Activated naive CD4-positive, alpha-beta T cell treated with Interleukin-2 at 50 U/mL for 16 hours (primary cell): ENCODE measurements at places on chromosomes 1 and 21.

DNA sequence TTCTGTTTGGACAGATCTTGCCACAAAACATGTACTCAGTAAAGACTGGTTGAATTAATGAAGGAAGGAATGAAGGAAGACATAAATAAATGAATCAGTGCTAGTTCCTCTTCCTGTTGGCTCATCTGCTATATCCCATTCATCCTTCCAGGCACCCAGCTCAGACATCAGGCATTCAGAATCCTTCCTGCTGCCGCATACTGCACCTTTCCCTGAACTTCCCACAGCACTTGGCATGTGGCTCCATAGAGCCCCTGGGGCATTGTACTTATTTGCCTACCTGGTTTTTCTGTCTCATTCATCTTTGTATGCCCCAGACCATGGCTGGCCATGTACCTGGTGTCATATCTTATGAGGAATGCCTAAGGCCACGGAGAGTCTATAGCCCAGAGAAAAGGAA lies 34.4 kb upstream of the ZNF648 start:
- no peak for DNase-seq

DNA sequence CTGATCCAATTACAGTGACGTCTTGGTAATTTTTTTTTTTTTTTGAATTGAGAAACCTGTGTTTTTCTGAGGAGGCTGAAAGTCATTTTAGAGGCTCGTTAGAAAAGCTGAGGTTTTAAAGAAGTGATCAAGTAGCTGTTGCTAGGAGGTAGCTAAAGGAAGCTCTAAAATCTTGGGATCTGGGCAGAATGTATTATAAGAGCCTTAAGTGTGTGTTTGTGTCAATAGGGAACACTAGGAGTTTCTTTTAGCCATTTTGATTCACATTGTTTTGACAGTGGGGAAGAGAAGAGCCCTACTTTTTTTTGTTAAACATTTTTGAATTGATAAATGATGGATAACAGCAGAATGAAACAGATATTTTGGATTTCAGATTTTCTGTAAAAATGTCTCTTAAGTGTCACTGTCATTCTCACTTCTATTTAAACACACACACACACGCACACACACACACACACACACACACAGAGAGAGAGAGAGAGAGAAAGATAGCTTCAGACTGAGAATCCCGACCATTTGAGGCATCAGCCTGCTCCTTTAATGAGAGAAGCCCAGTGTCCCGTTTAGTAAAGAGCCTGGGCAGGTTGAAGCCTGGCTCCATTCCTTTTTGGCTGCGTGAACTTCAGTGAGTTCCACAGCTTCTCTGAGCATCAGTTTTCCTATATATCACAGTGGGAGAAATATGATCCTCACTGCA lies 79.1 kb upstream of the GPR88 start:
- DNase-seq = no peak

GRCh38 chr1:95021119-95021518 lies 51.6 kb downstream of the ALG14 start:
- no peak for DNase-seq

DNA sequence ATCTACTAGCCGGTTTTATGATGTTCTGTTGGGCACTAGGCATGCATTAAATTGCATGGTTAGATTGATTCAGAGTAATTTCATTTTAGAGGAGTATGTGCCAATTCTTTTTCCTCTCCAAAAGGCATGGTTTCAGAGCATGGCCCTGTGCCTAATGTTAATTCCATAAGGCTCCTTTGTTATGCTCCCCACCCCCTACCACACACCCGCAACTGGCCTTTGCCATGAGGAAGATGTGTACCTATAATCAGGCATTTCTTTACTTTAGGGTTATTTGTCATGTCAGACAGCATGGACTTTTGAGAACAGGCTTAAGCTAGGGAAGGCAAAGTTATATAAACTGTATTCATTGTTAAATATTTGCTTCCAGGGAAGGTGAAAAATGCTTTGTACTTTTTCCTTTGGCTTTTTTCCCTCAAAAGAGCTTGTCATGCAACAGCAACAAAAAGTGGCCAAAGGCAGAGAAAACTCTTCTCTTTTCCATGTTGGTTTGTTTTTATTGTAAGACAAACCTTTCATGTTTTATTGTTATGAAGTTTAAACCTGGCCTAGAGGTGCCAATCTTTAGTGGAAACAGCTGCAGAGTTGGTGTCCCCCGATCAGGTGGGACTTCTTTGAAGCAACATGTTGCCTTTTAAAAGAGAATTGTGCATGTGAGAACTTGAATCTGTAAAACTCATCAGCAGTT lies 24.3 kb upstream of the NBL1 start:
- no peak for DNase-seq

GRCh38 chr1:7610936-7611335 lies 160.2 kb upstream of the VAMP3 start:
- DNase-seq = no peak

DNA sequence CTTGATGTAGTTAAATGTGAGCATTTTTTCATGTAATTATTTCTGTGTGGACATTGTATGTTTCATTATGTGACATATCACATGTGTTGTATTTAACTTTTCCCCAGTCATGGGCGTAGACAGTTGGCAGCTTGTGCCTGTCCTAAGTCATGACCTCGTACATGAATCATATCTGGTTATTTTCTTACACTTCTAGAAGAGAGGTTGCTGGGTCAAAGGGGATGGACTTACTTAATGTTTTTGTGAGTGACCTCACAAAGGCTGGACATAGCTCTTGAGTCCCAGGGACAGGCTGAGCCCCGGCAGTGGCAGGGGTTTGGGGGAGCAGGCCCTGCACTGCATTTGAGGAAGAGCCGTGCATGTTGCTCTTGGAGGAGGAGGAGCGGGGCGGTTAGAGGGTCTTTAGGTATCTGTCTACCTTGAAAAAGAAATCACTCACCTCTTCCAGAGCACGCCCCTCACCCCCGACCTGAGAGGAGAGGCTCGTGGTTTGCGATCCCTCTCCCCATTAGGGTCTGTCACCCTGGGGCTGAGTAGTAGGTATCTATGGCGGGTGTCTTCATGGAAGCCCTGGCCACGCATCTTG lies 16.4 kb downstream of the IFNGR2 start:
- no peak for DNase-seq

GRCh38 chr1:222909586-222909985 lies 94.7 kb downstream of the DISP1 start:
- DNase-seq = no peak

DNA sequence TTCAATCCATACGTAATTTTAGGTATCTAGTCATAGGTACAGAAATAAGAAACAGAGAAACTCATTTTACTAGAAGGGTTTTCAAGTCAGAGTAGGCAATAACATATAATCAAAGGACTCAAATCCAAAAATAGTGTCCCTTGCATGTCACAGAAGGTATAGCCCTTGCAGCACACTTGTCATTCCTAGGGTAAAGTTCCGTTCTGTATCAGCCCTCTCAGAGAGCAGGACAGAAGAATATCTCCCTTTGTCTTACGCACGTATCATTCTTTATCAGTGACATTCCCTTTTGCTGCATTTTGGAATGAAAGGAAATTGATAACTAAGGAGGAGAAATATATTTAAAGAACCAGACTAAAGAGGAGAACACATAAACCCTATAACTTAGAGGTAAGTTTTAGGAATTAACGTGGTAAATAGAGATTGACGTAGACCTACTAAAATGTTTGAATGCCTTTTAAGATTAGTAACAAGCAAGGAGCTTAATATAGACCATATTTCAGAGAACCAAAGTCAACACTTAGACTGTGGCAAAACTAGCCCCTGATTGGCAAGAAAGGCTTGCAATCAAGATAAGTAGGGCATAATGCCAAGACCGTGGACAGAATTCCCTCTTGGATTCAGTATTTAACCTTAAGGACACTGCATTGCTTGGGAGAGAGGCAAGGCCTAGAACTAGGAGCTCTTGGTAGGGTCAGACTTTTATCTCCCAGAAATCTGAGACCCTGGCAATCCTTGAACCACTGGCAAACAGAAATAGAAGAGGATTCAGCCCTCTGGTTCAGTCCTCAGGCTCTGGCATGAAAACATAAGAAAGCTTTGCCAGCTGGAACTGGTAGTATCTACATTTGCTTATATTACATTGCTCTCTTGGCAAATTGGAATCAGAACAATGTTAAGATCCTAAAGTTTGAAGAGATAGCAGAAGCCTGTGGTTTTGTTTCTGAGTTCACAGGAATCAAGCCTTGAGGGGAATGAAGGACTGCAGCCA lies 232.1 kb downstream of the ASTN1 start:
- DNase-seq = no peak

- no peak for DNase-seq
Observed at GRCh38 chr1:17306921-17307320, 1.1 kb upstream of the PADI4 start.

GRCh38 chr1:215055281-215055935 lies 27.1 kb upstream of the KCNK2 start:
- no peak for DNase-seq
